Stimulated activated CD4-positive, alpha-beta T cell treated with anti-CD3 and anti-CD28 coated beads, Interleukin-1b, Interleukin-23, amount 100 ng/mL, for 1 hour (primary cell): ENCODE measurements at places on chromosomes 1 and 21.

DNA sequence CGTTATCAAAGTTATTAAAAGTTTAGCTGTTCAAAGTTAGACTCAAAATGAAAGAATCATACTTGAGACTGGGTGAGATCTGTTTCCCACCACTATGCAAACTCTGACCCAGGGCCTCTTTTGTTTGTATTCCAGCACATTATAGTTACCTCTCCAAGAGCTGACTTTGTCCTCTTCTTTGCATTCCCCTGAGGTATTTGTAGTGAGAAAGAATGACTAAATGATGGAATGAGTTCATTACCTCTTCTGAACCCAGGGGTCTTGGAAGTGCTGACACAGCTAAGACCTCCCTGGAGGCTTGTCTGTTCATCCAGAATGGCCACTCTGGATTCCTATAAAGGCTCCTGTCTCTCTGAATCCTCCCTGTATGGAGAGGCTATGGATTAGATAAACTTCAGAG lies 62.4 kb downstream of the FGGY start:
- DNase-seq = no peak

DNA sequence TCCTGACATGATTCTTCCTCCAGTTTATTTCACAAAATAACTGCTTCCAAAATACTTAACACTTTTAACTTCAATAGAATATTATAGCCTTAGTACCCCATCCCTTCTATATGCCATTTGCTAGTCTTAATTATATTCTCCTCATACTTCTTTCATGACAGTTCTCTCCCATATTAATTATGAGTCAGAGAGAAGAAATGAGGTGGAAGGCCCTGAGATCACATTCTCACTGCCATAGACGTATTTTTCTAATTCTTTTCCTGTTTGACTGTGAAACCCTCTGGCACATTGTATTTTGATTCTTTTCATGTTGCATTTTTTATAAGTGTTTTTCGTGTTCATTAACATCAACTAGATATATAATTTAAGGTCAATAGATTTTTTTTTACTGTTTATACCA lies 88.4 kb downstream of the GTF2B start:
- DNase-seq = no peak

- no peak for DNase-seq
Measured at GRCh38 chr1:30661311-30661710, 62.1 kb downstream of the MATN1 start.

DNA sequence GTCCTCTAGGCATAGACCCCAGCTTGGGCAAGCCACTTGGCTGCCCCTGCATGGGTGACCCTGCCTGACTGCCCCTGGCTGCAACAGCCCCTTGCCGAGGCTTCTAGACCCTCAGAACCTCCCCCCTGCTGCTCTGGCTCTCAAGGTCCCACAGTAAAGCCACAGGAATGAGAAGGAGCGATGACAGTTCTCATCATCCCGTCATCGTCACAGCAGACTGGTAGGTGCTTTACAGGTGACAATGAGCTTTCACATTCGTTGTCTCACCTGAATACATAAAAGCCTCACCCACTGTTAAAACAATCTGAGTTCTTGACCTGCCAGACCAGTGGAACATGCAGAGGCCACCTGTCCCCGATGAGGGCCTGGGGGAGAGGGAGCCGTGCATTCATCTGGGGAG lies 36.0 kb upstream of the GPR157 start:
- no peak for DNase-seq

DNA sequence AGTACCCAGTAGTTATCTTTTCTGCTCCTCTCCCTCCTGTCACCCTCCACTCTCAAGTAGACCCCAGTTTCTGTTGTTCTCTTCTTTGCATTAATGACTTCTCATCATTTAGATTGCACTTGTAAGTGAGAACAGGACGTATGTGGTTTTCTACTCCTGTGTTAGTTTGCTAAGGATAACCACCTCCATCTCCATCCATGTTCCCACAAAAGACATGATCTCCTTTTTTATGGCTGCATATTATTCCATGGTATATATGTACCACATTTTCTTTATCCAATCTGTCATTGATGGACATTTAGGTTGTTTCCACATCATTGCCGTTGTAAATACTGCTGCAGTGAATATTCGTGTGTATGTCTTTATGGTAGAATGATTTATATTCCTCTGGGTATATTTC lies 1346.5 kb downstream of the MRPL39 start:
- no peak for DNase-seq

DNA sequence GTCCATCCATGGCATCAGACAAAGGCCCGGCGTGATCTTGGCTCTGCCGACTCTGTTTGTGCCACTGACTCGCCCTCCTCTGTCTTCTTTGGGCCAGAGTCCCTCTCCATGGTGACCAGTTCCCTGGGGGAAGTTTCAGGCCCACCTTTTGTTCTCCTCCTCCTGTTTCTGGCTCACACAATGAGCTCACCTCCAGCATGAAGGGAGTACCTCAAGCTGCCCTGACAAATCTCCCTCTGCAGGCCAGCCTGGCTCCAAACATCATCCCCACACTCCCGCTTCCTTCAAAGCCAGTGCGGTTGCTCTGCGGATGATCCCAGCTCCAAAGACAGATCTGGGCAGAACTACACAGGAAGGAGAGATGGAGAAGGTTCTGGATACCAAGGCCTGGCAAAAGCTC lies 576.6 kb downstream of the NPHP4 start:
- no peak for DNase-seq

GRCh38 chr1:36889478-36890226 lies 144.7 kb downstream of the GRIK3 start:
- no peak for DNase-seq

GRCh38 chr1:156641761-156642264 lies at the start of gene BCAN:
Gene BCAN, plus strand, starts transcription at chr1:156642117. Its CDS starts 3,938 bp downstream, at chr1:156646055.
- no peak for DNase-seq

- no peak for DNase-seq
Measured at GRCh38 chr1:156866249-156866909, 5.7 kb downstream of the NTRK1 start.

GRCh38 chr1:235011599-235012435 lies 116.8 kb downstream of the TOMM20 start:
- DNase-seq = peak; percentile 91

DNA sequence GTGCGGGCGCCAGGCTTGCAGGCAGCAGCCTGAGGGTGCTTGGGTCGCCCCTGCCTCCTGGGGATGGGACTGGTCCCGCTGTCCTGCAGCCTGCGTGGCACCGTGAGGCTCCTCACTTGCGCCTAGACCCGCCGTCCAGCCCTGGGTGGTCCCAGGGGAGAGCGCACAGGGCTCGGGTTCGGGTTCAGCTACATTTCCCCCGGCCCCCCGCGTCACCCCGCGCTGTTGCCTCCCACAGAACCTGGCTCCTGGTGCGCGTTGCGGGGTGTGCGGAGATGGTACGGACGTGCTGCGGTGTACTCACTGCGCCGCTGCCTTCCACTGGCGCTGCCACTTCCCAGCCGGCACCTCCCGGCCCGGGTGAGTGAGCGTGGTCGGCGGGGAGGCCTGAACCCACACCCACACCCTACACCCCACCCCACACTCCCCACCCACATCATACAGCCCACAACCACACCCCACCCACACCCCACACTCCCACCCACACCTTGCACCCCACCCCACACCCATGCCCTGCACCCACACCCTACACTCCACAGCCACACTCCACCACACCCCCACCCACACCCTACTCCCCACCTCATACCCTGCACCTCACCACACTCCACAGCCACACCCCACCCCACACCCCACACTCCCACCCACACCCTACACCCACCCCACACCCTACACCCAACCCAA lies 6.2 kb upstream of the PFKL start:
- no peak for DNase-seq

- DNase-seq = no peak
Measured at GRCh38 chr21:33348706-33349105, 23.9 kb downstream of the IFNAR1 start.

- no peak for DNase-seq
Measured at GRCh38 chr21:29078869-29079767, 5.7 kb upstream of the CCT8 start.

GRCh38 chr1:71345491-71345890 lies 264.7 kb upstream of the ZRANB2 start:
- DNase-seq = no peak

- no peak for DNase-seq
Measured at GRCh38 chr1:229671310-229671709, 45.3 kb downstream of the URB2 start.

DNA sequence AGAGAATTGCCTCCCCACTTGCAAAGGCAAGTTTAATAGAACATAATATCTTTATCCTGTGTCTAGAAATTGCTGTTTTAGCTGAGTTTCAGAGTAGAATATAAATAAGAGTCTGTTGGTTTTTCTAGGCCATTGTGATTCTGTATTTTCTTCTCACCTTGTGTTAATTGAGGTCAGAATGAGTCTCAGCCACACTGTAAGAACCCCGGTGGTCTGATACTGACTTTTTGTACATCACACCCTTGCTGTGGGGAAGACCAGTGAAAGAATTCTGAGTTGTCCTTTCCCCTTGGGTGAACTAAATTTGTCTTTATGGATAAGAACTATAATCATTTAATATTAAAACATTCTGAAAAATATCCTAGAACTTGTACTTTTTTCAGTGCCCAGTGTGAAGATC lies 6.8 kb downstream of the HIPK1 start:
- no peak for DNase-seq

DNA sequence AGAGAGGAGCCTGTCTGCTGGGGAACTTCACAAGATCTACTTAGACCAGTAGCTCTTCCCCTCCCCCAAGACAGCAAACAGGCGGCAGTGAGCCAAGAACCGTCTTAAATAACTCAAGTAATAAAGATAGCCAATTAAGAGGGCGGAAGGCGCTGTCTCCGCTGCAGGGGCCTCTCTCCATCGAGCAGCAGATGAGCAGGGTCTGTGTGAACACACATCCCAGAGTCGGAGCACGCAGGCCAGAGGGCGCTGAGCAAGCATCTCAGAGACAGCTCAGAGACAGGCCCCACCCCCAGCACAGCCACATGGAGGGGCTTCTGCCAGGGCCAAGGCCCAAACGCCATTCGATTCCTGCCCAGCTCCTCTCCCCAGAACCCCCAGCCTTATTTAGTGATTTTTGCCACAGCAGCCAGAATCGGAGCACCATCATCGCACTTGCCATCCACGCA lies 11.1 kb downstream of the IFFO2 start:
- no peak for DNase-seq

- no peak for DNase-seq
Measured at GRCh38 chr1:6574025-6574620, 5.7 kb upstream of the ZBTB48 start.

- DNase-seq = no peak
Measured at GRCh38 chr21:22225299-22225698, 1227.1 kb downstream of the NCAM2 start.

DNA sequence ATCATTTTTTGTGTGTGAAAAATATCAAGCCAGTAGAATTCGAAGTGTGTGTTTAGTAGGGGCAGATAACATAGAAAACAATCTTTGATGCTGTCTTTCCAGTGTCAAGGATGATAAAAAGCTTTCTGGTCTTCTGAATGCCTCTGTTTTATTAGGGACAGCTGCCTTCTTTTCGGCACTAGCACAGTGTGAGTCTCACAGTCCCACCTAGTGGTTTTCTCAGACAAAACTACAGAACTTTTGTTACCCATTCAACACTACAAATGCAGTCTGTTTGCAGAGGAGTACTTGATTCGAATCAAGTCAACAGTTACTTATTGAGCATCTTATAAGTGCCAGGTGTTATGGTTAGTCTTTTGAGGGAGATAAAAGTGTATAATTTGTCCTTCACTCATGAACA lies 30.6 kb upstream of the MCOLN3 start:
- no peak for DNase-seq

DNA sequence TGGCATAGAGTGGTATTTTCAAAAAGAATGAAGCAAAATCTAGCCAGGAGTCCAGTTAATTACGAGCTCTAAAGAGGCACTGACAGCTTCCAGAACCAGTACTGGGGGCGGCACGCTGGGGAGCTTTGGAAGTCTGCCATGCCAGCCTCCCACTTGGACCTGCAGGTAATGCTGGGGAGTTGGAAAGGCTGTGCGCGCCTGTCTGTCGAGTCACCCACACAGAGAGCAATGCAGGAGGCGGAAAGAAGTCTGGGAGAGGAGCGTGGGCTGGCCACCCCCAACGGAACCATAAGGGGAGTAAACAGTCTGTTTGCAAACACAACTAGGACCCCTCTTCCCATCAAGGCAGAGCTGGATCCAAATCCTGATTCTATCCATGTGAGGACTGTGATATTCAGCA lies 84.5 kb downstream of the BEND5 start:
- DNase-seq = no peak

GRCh38 chr1:226952118-226952441 lies 12.0 kb downstream of the COQ8A start:
- no peak for DNase-seq

DNA sequence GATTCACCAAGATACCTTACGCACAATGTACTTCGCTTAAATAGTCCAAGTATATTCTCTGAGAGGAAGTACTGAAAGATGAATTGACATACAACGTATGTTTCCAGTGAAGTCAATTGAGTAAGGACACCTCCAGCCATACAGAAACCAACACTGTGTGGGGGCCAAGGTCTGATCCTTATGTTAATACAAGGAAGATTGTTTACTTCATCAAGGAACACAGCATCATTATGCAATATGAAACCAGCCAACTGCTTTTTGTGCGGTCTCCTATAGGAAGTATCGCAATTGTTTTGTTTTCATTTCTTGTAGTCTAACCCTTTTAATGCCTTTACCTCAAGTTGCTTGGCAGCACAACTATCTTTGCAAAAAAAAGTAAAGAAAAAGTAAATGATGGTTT lies 28.2 kb upstream of the TEKT2 start:
- DNase-seq = no peak

- DNase-seq = no peak
Measured at GRCh38 chr1:201850053-201850397, 21.1 kb downstream of the IPO9 start.

DNA sequence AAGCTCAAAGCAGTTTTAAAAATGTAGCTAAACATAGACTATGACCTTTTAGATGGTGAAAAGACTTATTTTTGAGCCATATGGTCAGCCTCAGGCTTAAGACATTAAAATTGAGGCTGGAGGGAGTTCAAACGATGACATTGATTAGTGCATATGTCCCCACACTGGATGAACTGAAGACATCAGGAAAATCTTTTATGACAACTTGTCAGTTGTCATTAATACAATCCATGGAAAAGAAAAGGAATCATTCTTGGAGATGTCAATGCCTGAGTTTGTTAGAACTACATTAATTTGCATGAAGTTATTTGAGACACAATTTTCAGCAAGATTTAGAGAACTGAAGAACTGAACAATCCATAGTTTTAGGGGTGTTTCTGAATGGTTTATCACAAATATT lies 349.9 kb downstream of the COL11A1 start:
- DNase-seq = no peak
